Stimulated activated CD8-positive, alpha-beta memory T cell treated with anti-CD3 and anti-CD28 coated beads, Interleukin-7, amount 100 ng/mL, for 48 hours (primary cell): ENCODE measurements at places on chromosomes 3 and 15.

- no peak for DNase-seq
Observed at GRCh38 chr3:26668171-26668570, 45.6 kb downstream of the LRRC3B start.

- DNase-seq = peak; percentile 16
Observed at GRCh38 chr3:190424478-190425439, 24.9 kb downstream of the TMEM207 start.

GRCh38 chr3:31472479-31473390 is 60.0 kb upstream of the STT3B start:
- no peak for DNase-seq

DNA sequence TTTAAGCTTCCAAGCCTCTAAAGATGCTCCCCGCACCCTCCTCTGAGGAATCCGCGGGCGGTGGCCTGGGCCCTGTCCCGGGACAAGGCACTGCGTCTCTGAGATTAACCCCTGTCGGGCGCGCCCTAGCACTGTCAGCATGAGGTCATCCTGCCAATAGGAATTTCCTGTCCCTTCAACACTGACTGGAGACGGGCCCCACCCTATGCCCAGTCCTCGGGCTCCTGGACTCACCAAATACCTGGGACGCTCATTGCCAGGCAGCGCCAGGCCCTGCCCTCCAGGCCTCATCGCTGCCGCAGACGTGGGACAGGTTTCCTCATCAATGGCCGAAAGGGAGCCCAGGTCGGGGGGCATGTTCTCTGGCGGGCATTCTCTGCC is 67.6 kb upstream of the SH3GL3 start:
- no peak for DNase-seq

GRCh38 chr3:73503781-73504180 is 121.0 kb downstream of the PDZRN3 start:
- DNase-seq = no peak

DNA sequence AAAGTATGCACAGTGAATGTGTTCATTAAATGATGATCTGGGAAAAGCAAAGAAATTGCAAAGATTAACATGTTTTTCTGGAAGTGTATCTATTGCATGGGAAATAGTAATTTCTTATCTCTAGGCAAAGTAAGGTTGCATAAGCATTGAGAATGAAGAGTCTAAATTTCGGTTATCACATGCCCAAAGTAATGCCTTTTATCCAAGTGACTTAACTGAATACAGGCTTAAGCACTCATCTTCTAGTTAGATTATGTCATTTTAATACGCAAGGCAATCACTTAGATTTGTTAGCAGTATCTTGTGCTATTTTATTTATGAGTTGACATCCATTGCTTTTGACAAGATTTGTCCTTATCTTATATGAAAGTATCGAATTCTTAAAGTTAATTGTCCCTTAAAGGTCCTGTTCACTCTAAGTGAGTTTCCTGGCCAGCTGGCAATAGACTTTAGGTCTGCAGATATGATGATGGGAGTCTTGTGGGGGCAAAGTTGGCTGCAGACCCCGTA is 100.5 kb downstream of the NAALADL2 start:
- DNase-seq = no peak

DNA sequence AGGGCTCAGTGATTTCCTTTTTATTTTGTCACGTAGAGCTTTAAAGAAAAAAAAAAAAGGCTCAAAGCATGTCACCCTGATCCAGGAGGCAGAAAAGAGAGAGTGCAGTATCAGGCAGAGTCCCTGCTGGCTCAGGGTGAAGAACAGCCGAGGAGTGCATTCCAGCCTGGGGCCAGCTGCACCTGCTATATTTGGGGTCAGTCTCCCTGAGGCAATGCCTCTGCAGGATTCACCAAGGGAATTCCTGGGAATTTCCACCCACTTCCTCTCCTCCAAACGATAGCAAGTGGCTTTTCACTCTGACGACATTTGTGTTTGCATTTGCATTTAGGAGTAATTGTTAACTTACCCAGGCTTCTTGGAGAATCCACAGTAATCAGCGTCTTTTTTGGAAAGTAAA is 202.9 kb upstream of the CTNNB1 start:
- DNase-seq = no peak

DNA sequence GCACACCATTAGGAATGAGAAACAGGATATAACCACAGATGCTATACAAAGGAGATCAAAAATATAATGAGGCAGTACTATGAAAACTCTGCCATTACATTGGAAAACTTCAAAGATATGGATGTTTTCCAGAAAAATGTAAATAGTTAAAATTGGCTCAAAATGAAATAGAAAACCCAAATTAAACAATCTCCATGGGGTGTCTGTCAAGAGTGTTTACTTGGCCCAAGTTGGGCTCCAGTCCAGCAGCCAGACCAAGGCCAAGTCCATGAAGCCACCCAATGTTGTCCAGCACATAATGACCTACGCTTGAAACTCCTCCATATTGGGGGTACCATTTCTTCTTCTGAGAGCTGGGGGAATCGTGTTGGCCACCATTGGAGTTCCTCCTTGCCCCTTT is 37.1 kb downstream of the CTXND1 start:
- DNase-seq = no peak

- DNase-seq = no peak
Observed at GRCh38 chr3:46649436-46649835, 37.1 kb downstream of the FAM240A start.

- DNase-seq = no peak
Observed at GRCh38 chr3:44932271-44932670, 43.7 kb downstream of the ZDHHC3 start.

DNA sequence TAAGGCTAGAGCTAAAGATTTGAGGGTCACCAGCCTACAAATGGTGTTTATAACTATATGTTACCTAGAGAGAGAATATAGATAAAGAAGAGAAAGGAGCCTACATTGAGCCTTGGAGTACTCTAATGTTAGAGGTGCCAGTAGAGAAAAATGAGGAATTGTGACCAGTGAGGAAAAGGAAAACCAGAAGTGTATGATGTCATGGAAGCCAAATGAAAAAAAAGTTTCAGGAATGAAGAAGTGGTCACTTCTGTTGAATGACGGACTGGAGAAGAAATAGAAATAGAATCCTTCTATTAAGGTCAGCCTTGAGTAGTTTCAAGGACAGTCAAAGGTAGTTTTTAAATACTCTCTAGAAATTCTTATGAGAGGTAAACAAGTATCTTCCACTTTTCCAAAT is 51.2 kb upstream of the MLF1 start:
- no peak for DNase-seq

GRCh38 chr15:88181613-88182012 is 74.9 kb downstream of the NTRK3 start:
- no peak for DNase-seq

DNA sequence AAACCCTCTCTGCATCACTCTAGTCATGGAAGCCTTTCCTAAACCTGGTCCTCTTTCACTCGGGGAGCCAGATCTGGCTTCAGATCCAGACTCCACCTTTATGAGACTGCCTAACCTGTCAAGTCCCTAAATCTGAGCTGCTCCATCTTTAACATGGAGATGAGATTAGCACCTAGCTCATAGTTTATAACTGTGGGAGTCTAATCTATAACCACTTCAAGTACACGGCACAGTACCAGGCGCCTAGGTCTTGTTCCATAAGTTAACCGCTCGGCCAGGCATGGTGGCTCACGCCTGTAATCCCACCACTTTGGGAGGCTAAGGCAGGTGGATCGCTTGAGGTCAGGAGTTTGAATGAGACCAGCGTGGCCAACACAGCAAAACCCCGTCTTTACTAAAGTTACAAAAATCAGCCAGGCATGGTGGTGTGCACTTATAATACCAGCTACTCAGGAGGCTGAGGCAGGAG is 30.3 kb downstream of the TPM1 start:
- no peak for DNase-seq

- no peak for DNase-seq
Observed at GRCh38 chr3:59885101-59885500, 835.3 kb upstream of the CFAP20DC start.

- DNase-seq = no peak
Observed at GRCh38 chr3:9441501-9442221, 44.2 kb downstream of the SETD5 start.

DNA sequence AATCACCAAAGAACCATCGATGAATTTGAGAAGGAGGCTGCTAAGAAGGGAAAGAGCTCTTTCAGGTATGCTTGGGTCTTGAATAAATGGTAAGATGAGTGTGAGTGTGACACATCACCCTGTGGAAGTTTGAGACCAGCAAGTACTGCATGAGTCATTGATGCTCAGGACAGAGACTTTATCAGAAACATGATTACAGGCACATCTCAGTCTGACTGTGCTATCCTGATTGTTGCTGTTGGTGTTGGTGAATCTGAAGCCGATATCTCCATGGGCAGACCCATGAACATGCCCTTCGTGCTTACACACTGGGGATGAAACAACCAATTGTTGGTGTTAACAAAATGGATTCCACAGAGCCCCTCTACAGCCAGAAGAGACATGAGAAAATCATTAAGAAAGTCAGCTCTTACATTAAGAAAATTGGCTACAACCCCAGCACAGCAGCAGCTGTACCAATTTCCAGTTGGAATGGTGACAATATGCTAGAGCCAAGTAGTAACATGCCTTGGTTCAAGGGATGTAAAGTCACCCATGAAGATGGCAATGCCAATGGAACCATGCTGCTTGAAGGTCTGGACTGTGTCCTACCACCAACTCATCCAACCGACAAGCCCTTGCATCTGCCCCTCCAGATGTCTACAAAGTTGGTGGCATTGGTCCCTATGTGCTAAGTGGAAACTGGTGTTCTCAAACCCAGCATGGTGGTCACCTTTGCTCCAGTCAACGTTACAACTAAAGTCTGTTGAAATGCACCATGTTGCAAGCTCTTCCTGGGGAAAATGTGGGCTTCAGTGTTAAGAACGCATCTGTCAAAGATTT is 20.5 kb downstream of the TM4SF4 start:
- DNase-seq = no peak

DNA sequence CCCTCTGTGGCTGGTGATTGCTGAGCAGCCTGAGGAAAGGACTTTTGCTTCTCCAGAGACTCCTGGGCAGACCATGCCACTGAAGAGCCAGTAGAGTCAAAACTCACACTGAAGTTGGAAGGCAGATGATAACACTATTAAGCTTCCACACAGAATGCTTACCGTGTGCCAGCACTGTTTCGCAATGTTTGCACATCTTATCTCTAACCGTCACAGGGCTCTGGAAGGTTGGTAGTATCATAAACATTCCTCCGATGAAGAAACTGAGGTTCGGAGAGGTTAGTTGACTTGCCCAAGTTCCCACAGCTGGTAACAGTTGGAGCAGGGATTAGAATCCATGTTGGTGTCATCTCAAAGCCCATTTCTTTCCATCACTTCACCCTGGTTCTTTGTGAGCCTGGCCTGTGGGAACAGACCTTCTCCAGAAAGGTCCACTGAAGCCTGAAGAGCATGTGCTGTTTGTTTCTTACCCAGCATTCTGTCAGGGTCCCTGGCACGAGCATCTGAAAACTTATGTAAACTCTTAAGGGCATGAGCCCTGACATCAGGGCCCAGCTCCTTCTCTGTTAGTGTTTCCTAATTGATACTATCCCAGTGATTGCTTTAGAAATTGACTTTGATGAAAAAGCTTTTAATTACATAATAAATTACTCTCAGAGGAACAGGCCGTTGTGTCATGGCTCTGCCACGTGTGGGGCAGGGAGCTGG is 77.0 kb upstream of the PRR23C start:
- no peak for DNase-seq

DNA sequence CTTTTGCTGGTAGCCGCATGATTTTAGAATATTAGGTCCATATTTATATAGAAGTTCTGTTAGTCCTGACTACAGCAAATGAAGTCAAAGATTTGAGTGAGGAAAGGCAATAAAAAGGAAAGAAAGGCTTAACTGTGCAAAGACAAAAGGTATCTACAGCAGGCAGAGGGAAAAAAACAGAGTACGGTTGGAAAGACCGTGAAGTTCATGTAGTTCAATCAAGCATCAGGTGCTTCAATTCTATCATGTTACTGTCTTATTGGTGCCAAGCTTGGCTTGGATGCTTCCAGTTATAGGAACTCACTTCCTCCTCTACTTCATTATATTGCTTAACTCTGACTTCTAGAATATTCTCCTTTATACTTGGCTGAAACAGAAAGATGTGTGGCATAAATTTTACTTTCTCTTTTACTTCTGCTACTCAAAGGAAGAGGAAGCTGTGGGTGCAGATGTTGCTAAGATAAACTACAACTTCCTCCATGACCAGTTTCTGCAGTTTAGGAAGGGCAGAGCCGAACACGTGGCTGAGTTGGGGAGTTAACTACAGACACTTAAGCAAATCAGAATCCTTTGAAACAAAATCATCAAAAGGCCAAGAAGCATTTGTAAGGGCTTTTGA is 72.6 kb upstream of the ZBED2 start:
- peak; percentile 60 for DNase-seq

DNA sequence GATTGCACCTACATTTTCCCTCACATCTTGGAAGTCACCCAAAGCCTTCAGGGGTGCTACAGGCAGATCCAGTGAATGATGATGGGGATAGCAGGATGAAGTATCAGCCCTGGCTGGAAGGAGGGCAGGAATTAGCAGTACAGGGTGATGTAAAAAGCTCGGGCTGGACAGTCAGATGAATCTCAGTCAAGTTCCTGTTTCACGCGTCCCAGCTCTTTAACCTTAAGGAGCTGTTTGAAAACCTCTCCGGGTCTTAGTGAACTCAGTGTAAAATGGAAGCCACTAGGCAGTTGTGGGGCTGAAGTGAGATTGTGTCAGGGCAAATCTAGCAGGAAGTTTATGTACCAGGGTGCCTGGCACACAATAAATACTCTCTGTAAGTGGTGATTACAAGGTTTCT is 166.4 kb upstream of the PROK2 start:
- no peak for DNase-seq

DNA sequence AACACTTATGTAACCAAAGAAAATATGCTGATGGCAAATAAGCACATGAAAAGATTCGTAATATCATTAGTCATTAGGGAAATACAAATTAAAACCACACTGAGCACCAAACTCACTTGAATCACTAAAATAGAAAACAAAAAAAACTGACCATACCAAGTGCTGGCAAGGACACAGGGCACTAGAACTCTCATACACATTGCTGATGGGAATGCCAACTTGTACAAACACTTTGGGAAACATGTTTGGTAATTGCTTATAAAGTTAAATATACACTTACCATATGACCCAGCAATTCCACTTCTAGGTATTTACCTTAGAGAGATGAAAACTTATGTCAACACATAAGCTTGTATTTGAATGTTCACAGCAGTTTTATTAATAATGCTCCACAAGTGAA is 95.5 kb downstream of the TFDP2 start:
- DNase-seq = no peak

DNA sequence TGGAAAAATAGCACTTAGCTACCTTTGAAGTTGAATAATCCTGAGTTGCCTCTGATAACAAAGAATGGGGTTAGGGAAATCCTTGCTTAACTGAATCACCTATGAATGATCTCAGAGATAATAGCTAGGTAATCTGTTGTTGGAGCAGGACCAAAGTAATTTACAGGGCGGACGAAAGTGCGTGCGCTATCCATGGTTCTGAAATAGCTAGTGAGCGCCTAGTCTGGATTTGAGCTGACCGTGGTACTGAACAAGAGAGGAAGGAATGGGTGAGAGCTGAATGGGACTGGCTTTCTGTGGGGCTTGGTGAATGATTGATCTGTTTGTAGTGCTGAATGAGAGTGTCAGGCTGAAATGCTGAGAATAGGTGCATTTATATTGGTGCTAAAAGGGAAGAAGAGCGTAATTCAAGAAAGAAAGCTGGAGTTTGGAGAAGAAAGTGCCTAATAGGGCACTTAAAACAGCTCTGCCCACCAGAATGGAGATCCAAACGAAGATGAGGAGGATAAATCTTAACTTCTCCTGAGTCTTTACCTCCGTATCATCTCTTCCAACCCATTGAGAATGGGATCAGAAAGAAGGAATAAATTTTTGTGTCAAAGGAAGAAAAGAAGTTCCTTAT is 10.1 kb downstream of the SCN10A start:
- no peak for DNase-seq
